ENCODE measurements at places on chromosomes 4 and X.

- DNase-seq, result no peak
Measured at GRCh38 chr4:136281307-136281706, 1251.0 kb downstream of the PCDH18 start.

DNA sequence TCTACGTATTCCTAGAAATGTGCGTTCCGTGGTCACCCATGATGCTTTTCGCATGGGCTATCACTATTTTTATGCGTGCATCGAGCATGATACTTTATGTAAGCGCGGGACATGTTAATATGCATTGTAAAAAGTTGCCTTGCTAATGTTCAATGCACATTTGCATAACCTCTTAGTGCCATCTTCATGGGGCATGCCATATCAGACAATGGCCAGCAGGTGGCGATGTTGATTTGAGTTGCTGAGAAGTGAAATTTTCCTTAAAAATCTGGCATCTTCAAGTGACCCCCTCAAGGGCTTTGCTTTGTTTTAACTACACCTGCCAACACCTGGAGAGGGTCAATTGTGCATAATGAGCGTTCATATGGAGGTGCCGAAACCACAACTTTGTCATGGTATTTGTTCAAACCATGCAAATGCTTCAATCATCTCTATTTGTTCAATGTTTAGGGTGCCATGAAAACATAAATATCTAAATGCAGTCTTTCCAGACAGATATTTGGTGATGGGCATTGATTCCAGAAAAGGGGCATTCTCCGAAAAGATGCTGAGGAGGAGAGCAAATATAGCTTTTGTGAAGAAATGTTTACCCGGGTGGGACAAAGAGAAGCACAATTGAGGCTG, 833.9 kb upstream of the PRKX start:
- peak; percentile 35 for DNase-seq

DNA sequence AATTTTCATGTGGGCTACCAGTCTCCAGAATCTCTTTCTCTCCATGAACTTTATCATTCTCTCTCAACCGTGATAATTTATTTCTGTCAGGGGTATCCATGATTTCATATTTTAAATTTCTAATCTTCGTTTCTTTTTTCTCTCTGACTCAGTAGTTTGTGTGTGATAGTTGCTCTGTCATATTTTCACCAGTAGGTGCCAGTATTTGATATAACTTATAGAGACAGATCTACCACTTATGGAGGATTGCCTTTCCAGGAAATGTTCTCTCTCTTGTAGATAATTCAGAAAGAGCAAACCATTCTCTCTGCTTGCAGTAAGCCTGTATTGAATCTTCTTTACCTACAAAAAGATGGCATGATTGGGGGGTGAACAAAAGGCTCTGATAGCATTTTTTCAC, 79.3 kb upstream of the DYNLT3 start:
- peak; percentile 36 for DNase-seq

GRCh38 chr4:122901247-122902010, 21.0 kb downstream of the NUDT6 start:
- DNase-seq, result no peak
